ENCODE measurements at places on chromosomes 7 and 10.

DNA sequence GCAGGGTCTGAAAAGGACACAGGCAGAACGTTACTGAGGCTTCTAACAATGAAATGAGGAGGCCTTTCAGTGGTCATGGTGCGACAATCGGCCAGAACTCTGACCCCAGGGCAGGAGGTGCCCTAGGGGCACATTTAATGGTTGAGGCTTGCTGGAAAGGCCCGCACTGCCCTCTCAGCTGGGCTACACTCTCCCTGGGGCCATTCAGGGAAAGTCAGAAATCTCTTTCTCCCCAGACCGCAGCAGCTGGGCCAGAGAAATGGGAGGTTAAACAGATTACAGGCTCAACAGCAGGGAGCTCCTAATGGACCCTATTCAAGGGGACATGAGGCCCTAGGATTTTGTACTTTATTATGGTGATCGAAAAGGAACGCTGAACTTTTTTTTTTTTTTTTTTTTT, 85.6 kb upstream of the FGFR2 start:
- no peak for DNase-seq

GRCh38 chr10:74044419-74044818, 46.5 kb downstream of the VCL start:
- no peak for DNase-seq

- no peak for DNase-seq
Measured at GRCh38 chr7:115230882-115231571, 309.1 kb downstream of the MDFIC start.

- no peak for DNase-seq
Measured at GRCh38 chr7:139940866-139941265, 111.8 kb downstream of the TBXAS1 start.

GRCh38 chr7:146683439-146683838, 566.8 kb downstream of the CNTNAP2 start:
- no peak for DNase-seq

- no peak for DNase-seq
Measured at GRCh38 chr10:119734396-119735332, 8.8 kb downstream of the INPP5F start.

- DNase-seq: no peak
Measured at GRCh38 chr7:157150882-157151281, 12.2 kb downstream of the UBE3C start.

GRCh38 chr10:88114368-88114767, 250.9 kb downstream of the PTEN start:
- no peak for DNase-seq

DNA sequence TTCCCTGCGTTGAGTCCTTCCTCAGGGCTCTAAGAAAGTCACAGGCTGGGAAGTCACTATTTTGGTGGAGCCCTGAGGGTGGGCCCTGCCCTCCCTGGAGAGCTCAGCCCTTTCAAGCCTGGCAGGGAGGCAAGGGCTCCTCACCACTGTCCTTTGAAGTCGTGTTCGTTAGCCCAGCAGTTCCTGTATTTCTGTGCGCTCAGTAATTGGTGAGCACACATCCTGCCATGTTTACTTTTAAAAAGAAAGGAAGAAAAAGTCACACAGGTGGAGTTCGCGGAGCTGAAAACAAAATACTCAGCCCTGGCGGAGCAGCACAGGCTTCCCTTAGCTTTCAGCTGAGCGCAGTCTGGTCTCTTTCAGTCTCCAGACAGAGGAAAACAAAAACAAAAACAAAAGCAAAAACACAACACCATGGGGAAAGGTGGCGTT, 37.1 kb downstream of the PRKCQ start:
- no peak for DNase-seq

DNA sequence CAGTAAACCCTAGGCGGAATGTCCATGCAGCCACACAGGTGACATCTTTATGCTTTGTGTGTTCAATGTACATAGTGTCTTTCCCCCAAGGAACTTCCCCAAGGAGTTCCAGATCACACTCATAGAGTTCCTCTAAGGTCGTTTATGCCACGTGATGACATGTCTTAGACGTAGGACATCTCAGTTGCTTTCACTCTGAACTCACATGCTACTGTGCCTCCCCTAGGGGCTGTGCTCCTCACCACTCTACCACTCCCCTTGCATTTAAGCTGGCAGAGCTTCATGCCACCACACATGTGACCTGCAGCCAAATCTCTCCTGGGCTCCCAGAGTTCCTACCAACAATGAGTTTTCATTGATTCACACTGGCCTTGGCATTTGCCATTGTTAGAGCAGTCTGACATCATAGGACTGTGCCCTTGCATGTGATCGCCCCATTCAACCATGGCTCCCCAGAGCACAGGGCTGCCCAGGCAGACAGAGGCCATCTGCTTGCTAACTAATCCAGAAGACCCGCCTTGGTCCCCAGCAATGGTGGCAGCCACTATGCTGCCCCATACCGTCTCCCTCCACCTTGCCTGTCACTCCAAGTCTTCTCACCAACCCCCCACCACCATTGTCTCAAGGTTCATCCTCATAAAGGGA, 95.3 kb upstream of the MACROH2A2 start:
- DNase-seq: no peak

GRCh38 chr10:72020914-72021809, 57.0 kb downstream of the CHST3 start:
- no peak for DNase-seq

GRCh38 chr10:116169782-116170445, 103.1 kb downstream of the GFRA1 start:
- no peak for DNase-seq

DNA sequence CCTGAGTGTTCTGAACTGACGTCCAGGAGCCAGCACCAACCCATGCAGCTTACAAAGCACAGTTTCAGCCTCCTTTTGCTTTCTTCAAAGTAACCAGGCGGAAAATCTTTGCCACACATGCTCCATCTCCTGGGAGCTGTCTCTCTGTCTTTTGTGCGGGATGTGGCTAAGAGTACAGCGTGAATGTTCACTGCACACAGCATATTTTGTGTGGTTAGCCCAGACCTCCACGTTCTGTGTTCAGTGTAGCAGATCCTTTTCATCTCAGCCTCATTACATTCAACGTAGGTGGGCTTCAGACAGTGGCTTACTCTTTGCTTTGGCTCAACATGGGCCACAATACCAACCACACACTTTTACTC, 200.8 kb downstream of the TNS3 start:
- no peak for DNase-seq

DNA sequence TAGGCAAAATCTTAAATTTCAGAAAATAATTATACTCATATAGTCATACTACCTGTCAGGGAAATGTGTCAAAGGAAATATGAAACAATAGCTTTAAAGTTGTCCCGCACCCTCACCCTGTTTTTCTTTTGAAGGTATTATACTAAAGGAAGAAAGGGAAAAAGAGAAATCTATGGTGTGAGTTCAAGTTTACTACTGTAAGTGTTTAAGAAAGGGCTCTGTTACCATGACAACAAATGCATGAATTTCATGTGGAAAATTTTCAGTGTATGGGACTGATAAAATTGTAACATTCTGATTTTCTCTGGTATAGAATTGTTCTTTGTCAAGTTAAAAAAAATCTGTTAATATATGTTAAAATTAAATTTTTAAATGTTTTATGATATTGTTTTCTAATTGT, 229.8 kb downstream of the ADK start:
- DNase-seq: no peak

GRCh38 chr10:70348228-70348850, 34.1 kb downstream of the LRRC20 start:
- no peak for DNase-seq

- no peak for DNase-seq
Measured at GRCh38 chr7:17497549-17498167, 199.2 kb downstream of the AHR start.

DNA sequence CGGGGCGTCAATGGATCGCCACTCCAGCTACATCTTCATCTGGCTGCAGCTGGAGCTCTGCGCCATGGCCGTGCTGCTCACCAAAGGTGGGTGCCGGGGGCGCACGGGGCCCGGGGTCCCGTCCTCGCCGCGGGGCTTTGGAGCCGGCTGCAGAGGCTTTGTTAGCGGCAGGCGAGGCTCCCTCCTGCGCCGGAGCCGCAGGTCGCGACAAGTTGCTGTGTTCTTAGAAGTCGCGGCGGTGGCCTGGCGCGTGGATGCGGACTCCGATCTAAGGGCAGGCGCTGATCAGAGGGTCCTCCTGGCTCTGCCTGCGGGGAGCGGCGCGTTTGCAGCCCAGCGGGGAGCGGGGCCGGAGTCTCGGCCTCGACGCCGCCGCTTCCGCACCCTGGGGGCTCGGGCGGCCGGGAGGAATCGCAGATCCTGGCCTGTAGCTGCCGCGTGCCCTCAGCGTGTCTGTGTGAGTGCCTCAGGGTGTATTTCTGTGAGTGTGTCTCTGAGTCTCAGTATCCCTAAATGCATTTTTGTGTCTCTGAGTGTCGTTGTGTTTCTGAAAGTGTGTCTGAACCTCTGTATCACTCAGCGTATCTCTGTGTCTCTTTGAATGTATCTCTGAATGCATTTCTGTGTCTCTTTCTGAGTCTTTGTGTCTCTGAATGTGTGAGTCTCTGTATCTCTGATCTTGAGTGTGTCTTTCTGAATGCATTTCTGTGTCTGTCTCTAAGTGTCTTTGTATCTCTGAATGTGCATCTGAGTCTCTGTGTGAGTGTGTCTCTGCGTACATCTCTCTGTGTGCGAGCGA, 766 bp downstream of the BAMBI start:
- DNase-seq: peak; percentile 3

- DNase-seq: no peak
Measured at GRCh38 chr7:4960363-4960762, 1.4 kb upstream of the MMD2 start.
